Suprapubic skin (tissue), 4 donors: ENCODE measurements at places on chromosomes 6 and 20.

DNA sequence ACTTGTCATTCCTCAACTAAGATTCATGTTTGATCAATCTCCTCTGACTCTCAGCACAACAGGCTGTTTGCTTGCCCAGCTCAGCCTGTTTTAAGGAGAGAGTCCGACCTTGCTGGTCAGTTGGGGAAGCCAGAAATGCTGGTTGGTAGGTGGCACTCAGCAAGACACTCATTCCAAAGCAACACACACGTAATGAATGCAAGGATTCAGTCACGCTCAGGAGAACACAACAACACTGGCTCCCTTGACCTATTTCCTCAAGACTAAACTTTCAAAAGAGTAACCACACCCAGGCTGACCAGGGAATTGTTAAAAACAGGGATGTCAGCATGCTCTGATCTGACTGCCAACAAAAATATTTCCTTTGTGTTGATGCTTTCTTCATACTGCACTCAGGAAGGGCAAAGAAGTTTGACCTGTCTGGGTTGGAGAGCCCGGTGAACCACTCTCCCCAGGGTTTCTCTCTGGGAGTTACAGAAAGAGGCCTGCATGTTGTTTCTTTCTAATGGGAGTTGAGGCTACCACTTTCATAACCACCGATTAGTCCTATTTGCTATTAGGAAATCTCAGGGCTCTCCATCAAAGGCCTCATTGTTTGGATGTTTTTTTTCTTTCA, 25.6 kb upstream of the PREP start:
- peaks cover 5% of the 10 kb centered on the region for H3K4me1 ChIP-seq
- no peak for DNase-seq
- no peaks in the 10 kb centered on the region for H3K27me3 ChIP-seq
- H3K27ac ChIP-seq, result peak overlapping the region; percentile 55
- no peak overlapping the region for H3K4me3 ChIP-seq

DNA sequence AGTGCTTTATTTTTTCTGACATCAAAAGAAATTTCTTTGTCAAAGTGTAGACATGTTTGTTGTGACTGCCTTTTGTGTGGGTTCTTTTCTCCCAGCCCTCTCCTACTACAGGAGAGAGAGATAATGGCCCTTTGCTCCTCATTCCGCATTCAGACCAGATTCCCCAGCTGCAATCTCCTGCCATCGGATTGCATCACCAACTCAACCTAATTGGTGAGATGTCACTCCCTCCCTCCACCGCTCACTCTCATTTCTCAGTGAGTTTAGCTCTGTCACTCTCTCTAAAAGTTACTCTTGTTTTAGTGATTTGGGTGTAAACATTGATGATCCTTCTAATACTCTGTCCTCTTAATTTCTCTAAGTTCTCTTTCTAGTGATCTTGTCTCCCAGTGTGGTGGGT, 22.7 kb downstream of the UTRN start:
- H3K36me3 ChIP-seq, result peaks cover 19% of the 10 kb centered on the region
- no peak overlapping the region for H3K27ac ChIP-seq
- H3K27me3 ChIP-seq, result no peaks in the 10 kb centered on the region
- peaks cover 8% of the 10 kb centered on the region for H3K4me1 ChIP-seq
- DNase-seq, result no peak

- no peak overlapping the region for H3K27ac ChIP-seq
- DNase-seq, result no peak
- H3K4me1 ChIP-seq, result no peaks in the 10 kb centered on the region
Observed at GRCh38 chr20:10201321-10201870, 17.2 kb upstream of the SNAP25 start.

DNA sequence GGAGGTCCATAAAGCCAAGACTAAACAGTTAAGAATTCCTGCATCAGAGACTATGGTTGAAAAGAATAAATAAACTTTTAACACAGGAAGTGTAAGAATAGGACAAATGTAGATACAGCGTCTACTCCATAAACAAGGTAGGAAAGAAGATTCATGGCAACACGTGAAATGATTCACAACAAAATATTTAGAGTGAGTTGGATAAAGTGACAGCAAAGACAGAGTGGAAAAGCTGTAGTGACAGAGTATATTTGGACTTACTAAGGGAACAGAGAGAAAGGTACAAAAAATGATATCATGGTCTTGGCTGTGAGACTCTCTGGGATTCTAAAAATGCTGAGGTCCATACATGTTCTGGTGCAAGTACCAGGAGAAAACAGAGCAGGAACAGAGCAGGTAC, 21.9 kb upstream of the KIAA0408 start:
- H3K27me3 ChIP-seq, result no peaks in the 10 kb centered on the region
- H3K4me3 ChIP-seq, result no peak overlapping the region
- H3K4me1 ChIP-seq, result no peaks in the 10 kb centered on the region
- no peaks in the 10 kb centered on the region for H3K36me3 ChIP-seq
- no peak for DNase-seq
- H3K27ac ChIP-seq, result no peak overlapping the region

DNA sequence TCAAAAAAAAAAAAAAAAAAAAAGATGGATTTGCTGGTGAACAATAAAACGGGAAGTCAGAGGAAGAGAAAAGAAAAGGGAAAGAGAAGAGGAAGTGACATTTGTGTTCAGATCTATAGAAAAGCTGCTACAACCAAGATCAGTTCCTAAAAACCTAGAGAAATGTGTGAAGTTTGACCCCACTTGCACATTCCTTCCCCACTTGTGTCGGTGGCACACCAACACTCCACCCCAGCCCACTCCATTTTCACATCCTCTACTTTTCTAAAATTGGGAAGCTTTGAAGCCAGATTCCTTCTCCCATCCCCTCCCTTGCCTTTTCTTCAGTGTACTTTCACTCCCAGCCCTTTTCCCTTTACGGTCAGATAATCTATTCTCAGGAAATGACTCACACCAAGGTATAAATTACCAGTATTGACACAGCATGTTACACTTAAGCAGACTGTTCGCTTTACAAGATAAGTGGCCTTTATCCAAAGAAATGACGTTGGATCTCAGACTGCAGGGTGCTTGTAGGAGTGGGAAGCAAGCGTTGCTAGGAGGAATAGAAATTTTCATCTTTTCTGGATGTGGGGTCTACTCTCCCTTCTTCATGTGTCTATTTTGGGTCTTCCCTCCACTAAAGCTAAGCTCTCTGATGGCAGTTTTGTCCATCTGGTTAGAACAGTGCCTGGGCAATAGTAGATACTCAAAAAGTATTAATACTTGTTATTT, 92.5 kb upstream of the ADGRF1 start:
- H3K4me1 ChIP-seq, result peaks cover 15% of the 10 kb centered on the region
- no peak overlapping the region for H3K27ac ChIP-seq
- no peak for DNase-seq
- H3K36me3 ChIP-seq, result no peaks in the 10 kb centered on the region
- H3K4me3 ChIP-seq, result no peak overlapping the region

GRCh38 chr20:19465536-19465935, 253.1 kb downstream of the SLC24A3 start:
- H3K4me1 ChIP-seq, result no peaks in the 10 kb centered on the region
- H3K36me3 ChIP-seq, result no peaks in the 10 kb centered on the region
- DNase-seq, result peak; percentile 6
- H3K27me3 ChIP-seq, result no peaks in the 10 kb centered on the region
- H3K27ac ChIP-seq, result no peak overlapping the region
- no peak overlapping the region for H3K4me3 ChIP-seq
